CD4-positive, alpha-beta T cell treated with Interleukin-1 beta for 1 hour (primary cell): ENCODE measurements at places on chromosomes 6 and 20.
A peak's percentile ranks its signal among the peaks of the same experiment; 100 is the strongest.

GRCh38 chr6:130158056-130158455 is 64.7 kb downstream of the SAMD3 start:
- DNase-seq: no peak

DNA sequence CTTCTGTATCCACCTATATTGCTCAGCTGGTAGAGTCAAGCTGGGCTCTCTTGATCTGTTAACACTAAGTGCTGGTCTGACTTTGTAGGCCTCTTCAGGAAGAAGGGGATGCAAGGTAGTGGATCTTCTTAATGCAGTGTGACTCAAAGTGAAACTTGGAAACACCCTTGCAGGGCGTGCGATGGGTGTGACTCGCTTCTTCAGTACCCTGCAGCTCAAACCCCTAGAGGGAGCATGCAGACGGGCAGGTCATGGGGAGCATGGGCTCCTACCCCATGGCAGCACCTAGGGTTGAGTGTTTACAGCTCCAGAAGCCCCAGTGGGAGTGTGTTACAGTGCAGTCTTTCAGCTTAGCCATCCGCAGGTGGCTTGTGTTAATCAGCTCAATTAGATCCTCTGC is 757 bp upstream of the SAMD3 start:
- DNase-seq: peak; percentile 68

DNA sequence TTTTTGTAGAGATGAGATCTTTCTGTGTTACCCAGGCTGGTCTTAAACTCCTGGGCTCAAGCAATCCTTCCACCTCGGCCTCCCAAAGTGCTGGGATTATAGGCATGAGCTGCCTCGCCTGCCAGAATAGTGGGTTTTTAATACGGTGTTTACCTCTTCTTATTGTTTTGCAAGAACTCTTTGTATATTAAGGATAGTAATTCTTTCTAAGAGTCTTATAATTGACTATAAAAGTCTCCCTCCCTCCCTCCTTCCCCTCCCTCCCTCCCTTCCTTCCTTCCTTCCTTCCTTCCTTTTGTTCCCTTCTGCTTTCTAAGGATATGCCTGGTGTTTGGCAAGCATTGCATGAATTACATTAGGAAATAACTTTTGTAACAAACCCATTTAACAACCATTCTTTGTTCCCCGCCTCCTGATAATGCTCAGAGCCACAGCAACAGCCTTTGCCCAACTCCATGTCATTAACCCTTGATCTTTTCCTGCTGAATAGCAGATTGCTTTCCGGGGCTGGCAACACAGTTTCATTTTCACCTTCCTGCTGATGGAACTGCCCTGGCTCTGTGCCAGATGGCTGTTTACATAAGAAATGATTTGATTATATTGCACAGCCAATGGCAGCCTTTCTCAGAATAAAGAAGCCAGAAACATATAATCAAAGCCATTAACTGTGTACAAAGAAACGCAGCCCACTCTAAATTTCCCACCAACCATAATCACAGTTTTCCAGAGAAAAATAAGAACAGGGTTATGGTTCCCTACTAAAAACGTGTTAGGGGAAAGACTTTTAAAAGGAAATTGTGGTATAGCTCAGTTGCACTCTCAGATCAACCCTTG is 143.7 kb upstream of the PTPN1 start:
- peak; percentile 17 for DNase-seq

DNA sequence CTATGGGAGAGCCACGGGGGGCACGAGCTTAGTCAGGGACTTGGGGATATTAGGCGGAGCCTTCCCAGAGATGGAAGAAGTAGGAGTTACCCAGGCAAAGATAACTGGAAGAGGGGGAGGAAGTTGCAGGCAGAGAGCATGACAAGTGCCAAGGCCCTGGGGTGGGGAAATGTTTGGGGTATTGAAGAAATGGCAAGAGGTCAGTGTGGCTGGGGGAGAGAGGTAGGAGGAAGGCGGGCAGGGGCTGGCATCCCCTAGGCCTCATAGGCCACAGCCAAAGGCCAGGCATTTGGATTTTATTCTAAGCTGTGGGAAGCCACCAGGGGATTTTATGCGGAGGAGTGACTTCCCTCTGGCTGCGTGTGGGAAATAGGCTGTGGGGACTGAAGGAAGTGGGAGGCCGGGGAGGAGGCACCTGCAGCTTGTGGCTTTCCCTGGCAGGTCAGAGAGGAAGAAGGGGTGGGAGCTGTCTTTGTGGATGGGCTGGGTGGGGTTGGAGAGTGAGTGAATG is 22.7 kb downstream of the SNAI1 start:
- no peak for DNase-seq

- DNase-seq: no peak
These were observed 4.0 kb downstream of the ABT1 start for GRCh38 chr6:26600759-26601158.

DNA sequence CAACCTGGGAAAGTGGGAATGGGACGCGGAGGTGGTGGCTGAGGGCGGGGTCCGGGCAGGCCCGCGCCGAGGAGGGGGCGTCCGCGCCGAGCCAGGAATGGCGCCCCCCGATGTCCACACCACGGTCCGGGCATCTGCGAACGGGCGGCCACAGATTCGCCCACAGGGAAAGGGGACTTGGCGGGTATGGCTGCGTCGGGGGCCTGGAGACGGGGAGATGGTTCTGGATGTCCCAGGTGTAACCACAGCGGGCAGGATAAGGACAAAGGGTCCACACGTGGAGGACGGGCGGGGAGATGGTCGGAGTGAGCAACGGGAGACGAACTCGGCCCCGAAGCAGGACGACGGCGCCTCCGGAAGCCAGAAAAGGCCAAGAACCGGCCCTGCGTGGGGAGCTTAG is 124.6 kb downstream of the WDR27 start:
- no peak for DNase-seq

- DNase-seq: no peak
These were observed 8.5 kb upstream of the RSPO4 start for GRCh38 chr20:1010659-1011058.

DNA sequence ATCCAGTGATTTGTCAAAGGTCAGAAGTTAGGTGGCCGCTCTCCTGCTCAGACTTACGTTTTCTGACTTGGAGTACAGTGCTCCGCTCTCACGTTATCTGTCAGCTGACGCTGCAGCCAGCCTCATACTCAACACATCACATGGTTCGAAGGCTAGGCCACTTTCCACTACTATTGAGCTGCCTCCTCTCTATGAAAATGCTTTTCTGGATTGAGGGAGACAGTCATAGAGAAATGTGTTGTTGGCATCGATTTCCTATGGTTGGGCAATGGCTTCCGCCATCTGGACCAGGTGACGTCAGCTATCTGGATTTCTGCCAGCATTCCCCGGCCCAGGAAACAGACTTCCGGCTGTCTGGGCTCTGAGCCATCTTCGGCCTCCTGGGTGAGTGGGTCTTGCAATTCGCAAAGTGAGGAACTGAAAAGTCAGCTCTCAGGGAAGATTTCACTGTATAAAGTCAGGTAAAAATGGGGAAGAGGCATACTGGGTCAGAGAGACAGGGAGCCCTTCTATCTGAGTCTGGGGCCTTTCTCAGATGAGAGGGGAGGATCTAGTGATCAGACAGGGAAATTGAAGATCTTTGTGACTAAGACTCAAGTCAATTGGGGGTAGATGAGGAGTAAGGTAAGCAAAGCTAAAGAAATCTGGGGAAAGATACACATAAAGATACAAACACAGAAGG is 37.5 kb upstream of the IER3 start:
- peak; percentile 84 for DNase-seq

DNA sequence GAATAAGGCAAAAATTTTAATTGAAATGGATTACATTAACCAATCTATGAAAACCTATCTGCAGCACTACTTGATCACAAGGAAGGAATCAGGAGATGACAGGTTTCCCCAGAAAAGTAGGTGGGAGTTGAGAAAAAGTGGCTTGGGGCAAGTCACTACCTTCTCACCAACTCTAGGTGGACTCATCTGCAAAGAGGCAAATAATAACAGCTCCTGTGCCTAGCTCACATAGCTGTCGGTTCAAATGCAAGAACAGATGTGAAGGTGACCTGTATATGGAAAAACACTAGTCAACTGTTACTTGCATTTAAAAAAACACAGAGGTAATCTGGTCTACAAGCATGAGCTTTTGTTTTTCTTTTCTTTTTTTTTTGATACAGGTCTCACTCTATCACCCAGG is 67.2 kb downstream of the POPDC3 start:
- DNase-seq: no peak

DNA sequence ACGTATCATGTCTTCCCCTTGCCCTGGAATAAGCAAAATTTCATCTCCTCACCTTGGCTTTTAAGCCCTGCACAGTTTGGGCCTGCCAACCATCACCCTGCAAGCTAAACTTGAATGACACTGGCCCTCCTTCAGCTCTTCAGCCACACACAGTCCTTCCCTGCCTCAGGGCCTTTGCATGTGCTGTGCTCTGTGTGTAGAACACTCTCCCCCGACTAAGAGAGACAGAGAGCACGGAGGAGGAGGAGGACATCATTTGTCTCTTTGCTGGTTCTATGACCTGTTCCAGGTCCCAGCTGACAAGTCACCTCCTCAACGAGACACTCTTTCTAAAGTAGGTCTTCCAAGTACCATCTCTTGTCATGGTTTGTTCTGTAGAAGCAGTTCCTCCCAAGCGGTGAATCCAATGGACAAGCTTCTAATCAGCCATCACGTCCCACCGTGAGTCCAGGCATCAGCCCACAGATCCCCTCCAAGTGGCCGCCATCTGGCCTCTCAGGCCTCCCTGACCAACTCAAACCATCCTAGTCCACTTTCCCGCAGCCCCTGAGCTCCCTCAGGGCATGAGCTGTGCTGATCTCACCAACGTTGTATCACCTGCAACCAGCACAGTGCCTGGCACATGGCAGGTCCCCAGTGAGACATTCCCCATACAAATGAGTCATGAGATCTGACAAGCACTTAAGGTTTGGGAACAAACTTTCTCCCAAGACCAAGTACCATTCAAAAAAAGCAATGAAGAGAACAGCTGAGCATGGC is 30.5 kb downstream of the NFATC2 start:
- no peak for DNase-seq

- no peak for DNase-seq
These were observed 1.6 kb downstream of the PSMA7 start for GRCh38 chr20:62141397-62142251.

GRCh38 chr6:118724211-118724610 is 72.8 kb upstream of the CEP85L start:
- no peak for DNase-seq

GRCh38 chr20:3032624-3033023 is 10.8 kb upstream of the GNRH2 start:
- no peak for DNase-seq

GRCh38 chr6:45473121-45473993 is 95.6 kb upstream of the SUPT3H start:
- DNase-seq: no peak

DNA sequence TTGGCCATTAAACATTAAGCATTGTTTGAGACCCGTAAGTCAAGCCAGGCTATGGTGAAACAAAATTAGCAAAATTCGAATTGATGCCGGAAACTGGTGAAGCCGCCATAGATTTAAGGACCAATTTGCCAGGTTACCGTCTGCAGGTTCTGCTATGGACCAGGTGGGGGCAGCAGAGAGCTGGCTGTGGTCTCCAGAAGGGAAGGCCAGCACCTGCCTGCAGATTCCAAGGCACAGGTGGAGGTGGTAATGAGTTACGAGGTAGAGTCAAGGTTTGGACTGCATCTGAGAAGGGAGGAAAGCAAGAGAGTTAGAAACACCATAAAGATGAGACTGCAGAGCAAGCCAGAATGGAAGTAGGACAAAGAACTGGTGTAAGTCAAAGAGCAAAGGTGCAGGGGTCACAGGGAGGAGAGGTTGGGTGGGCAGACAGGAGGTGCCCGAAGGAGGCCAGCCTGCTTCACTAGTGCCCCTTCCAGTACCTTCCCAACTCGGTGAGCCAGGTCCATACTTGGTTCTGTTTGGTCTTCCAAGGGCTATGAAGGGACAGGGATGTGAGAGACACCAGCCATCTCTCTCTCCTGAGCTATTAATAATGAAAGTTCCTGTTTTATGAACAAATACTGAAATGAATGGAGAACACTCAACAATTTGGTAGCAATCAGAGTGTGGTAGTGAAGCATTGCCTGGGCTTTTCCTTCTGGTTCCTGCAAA is 131.6 kb upstream of the ESR1 start:
- peak; percentile 54 for DNase-seq

DNA sequence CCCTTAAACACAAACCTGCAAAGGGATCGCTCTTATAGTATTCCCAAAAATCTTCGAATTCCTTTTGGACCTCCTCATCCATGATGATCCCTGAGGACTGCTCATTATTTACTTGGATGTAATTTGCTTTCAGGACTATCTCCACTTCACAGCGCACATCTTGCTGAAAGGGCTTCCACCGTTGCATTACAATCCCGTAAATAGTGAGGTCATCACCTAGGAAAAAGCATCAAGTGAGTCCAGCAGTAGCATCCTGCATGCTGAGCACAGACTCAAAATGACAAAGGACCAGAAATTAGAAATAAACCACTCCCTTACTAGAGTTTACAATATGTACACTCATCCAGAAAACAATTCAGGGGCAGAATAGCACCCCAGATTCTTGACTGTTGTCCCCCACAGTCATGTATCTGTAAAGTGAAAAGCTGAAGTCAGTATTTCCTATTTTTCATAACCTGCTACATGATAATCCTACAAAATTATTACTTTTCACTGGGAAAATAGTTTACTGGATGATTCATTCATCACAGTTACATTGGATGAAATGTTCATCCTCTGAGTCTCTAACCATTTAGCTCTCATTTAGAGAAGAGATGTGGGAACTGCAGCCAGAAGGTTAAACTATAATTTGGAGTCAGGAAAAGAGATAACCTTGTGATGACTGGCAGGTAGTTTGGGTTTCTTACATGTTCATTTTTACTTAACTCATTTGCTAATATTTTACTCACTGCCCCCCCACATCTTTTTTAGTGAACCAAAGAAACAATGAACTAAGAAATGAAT is 17.2 kb downstream of the MCM9 start:
- DNase-seq: no peak

DNA sequence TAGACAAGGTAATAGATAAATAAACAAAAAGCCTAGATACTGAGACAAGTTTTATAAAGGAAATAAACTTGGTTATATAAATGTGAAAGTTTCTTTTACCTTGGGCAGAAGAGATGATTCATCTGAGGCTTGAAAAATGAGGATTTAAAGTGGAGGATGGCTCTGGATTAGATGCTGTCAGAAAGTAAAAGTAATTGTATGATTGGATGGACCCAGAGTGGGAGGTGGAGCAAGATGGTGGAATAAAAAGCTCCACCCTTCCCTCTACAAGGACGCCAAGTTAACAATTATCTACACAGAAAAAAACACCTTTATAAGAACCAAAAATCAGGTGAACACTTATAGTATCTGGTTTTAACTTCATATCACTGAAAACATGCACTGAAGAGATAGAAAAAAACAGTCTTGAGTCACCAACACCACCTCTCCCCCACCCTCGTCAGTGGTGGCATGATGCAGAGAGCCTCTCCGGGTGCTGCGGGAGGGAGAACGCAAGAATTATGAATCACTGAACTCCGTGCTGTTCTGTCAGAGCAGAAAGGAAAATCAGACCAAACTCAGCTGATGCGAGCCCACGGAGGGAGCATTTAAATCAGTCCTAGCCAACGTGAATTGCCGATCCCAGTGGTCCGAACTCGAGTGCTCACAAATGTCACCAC is 84.7 kb upstream of the GJE1 start:
- DNase-seq: no peak

- peak; percentile 17 for DNase-seq
These were observed 38.0 kb downstream of the PKHD1 start for GRCh38 chr6:52049252-52050050.
